Esophagus mucosa (tissue), 1 donor: ENCODE measurements at places on chromosomes 16 and 17.

DNA sequence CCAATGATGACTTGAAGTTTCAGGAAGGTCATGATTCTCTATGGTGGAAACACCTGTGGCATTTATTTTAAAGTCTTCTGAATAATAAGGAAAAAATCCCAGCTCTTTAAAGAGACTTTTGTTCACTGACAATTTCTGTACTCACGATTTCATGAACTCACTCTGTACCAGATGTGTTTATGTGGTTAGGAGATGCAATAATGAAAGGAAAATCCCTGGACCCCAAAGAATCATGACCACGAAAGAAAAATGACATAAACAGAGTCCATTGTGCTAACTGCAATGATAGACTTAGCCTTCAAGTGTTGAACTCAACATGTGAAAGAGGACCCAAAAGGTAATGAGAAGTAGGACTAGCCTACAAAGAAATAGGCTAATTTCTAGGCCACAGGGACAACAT is 947.5 kb downstream of the CDH11 start:
- ATAC-seq, result no peak

GRCh38 chr17:68277807-68278206 is 13.1 kb downstream of the SLC16A6 start:
- no peak for ATAC-seq

GRCh38 chr17:63335831-63336230 is 110.3 kb downstream of the CYB561 start:
- no peak for ATAC-seq

- no peak for ATAC-seq
These were observed 10.7 kb downstream of the MAP3K14 start for GRCh38 chr17:45306094-45306493.

- ATAC-seq, result no peak
These were observed 9.2 kb downstream of the C17orf67 start for GRCh38 chr17:56824503-56824902.

DNA sequence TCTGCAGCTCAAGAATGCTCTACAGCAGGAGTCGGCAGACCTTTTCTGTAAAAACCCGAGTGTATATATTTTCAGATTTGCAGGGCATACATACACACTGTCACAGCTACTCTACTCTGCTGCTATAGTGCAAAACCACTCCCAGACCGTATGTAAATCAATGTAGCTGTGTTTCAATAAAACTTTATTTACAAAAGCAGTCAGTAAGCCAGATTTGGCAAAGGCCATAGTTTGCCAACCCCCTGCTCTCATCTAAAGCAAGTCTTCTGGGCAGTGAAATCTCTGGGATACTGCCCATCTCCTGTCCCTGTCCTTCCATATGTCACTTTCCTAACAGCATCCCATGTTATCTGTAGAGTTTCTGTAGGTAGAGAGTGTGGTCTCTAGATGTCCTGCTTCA is 57.2 kb upstream of the GSG1L start:
- ATAC-seq, result no peak

DNA sequence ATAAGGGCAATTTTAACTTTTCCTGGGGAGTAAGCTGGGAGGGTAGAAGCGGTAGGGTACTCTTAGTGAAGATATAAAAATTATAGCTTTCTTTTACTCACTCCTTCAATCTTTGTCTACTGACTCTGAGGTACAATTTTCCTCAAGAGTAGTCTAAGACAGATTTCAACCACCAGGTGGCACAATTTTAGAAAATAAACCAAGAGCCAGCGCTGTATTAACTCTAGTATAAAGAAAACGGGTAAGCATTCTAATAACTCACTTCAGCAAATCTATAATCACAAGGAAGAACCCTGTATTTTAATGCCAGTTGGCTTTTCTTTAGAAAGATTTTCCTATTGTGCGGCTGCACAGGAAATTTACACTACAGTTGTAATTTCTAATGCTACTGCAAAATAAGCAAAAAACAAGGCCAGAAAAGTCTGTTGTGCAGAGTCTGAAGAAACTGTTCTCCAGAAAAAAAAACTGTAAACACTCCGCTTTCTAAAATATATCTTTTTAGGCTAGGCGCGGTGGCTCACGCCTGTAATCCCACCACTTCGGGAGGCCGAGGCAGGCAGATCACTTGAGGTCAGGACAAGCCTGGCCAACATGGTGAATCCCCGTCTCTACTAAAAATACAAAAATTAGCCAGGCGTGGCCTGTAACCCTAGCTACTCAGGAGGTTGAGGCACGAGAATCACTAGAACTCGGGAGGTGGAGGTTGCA is 1.9 kb downstream of the CMC2 start:
- ATAC-seq, result no peak
